AG20443 (cell line): ENCODE measurements at places on chromosomes 6 and 20.

DNA sequence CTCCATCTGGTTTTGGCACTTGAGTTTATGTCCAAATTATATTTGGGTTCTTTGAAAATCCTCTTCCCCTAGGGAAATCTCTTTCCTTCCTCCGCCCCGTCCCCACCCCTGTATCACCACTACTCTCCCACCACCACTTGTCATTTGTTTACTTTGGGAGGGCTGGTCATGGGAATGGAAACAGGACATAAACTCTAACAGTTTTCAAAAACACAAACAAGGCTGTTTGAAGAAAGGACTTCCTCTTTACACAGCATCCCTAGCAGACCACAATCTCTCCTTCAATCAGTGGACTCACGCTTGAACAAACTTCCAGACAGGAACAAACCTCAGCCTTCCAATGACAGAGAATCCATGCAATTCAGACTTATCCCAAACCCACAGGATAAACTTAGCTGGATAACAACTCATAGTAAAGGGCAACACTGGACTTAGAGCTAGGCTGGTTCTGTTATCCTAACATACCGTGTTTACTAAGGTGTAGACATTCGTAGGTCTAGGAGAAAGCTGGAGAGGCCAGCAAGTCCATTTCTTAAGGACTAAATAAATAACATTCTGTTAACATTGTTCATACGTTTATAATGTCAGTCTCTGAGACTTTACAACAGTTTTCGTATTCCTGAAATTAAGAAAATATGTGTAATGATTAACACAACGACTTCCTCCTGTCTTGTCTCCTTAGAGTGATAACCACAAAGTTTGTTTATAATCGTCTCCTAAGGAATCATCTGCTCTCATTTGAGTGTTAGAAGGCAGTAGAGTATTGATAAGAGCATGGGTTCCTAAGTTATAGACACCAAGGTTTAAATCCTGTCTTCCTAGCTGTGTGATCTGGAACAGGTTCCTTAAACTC, 44.1 kb upstream of the CTAGE9 start:
- DNase-seq = no peak

GRCh38 chr6:33634946-33635345, 13.8 kb downstream of the ITPR3 start:
- DNase-seq = no peak

GRCh38 chr6:30543821-30544220, 12.5 kb downstream of the GNL1 start:
- DNase-seq = no peak

DNA sequence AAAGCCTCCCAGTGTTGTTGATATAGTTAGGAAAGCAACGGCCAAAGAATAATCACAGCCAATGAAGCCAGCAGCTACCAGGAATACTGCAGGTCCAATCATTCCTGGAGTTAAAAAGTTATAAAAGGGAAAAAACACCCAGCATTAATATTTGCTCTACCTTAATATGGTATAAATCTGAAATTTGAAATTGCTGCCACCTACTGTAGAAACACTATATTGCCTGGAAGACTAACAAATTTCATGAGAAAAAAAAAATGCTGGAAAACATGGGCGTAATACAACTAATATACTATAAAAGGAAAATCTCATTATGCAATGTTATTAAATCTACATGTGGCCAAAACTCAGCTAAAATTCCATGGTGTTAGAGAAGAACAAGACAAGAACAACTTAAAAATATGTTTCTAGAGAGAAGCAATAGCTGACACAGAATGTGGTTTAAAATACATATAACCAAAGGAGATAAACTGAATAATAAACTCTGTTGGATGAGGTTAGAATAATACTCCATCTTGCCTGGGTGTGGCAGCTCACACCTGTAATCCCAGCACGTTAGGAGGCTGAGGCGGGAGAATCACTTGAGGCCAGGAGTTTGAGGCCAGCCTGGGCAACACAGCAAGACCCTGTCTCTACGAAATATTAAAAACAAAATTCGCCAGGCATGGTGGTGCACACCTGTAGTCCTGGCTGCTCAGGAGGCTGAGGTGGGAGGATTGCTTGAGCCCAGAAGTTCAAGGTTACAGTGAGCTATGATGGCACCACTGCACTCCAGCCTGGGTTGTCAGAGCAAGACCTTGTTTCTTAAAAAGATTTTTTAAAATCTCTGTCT, 43.1 kb downstream of the SLC17A5 start:
- DNase-seq = peak; percentile 50

- no peak for DNase-seq
Observed at GRCh38 chr20:35838205-35838604, 66.4 kb downstream of the PHF20 start.

DNA sequence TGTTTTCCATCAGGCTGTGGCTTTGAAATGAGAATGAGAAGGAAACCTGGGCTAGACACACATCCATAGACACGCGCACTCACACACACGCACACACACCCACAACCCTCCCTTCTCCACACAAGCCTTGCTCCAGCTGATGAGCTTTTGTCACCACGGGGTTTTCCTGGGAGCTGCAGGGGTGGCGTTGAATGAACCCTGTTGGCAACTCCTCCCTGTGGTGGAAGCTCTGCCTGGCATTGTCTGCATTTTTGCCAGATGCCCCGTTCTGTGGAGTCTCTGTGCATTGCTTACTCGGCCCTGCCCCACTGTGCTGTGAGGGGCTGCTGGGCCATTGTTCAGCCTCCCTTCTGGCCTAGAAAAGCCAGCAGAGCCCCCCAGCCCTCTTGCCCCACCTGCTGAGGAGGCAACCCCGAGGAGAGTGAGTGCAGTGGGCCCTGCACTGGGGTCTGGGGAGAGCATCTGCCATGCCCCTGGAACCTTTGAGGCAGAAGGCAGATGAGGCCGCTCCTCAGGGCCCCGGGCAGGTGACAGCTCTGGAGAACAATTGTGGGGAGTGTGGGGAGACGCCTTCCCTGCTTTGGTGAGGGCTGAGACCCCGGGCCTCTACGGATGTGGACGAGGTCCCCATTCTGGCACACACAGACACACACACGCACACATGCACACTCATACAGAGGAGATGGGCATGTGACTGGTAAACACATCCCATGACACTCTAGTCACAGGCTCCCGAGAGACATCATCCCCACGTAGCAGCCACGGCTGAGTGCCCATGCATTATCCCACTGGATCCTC, 9.9 kb downstream of the ADIG start:
- no peak for DNase-seq

DNA sequence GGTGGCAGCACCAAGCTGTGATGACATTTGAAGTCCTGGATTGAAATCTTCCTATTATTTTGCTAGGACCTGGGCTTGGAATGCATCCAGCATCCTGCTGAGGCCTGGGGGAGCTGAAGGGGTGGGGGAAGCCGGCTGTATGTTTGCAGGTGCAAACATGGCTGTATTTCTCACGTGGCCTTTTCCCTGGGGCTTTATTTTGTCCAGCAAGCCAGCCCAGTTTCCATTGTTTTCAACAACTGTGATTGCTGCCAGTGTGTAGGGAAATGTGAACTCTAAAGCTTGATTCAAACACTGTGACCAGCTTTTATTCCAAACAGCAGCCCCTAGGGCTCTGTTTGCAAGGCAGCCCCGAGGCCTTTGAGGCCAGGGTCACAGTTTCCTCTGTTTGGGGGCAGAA, 683.0 kb downstream of the DHX35 start:
- no peak for DNase-seq

DNA sequence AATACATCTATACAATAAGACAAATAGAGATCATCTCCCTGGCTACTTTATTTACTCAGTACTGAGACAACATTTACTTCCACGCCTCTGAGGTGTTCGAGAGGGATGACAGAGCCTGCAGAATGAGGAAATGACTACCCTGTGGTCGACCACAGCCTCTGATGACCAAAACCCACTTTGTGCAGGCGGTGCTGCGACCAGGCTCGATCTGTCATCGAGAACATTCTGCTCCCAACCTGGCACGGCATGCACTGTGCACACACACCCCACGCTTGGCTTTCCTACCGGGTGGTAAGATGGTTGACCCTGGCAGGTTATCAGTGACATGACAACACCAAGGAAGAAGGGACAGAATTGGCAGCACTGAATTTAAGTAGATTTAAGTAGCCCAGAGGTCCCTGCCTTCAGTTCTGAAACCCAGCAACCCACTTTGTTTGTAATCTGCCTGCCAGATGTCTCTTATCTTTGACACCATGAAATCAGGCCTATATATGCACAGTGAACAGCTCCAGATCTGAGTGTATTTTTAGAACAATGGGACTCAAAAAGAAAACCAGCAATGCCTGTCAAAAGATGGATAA, 42.6 kb downstream of the TTI1 start:
- peak; percentile 78 for DNase-seq

DNA sequence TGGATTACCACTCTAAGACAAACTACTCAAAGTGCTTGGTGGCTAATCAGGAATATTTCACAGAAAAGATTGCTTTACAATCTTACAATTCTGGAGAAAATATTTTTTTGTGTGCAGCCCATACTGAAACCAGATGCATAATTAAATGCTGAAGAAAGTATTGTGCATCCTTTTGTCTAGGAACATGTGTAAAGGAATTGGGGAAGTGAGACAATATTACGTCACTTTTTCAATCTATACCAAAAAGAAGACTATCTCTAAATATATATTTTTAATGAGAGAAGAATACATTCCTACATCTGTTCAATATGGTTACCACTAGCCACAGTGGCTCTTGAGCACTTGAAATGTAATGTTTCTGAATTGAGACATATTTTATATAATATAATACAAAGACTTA, 992.5 kb upstream of the ADGRB3 start:
- DNase-seq = no peak

GRCh38 chr6:57104336-57104735, 14.3 kb downstream of the ZNF451 start:
- DNase-seq = no peak

GRCh38 chr6:143125455-143125854, 64.8 kb downstream of the AIG1 start:
- DNase-seq = no peak

GRCh38 chr6:86153521-86153920, 510.8 kb upstream of the SYNCRIP start:
- no peak for DNase-seq

DNA sequence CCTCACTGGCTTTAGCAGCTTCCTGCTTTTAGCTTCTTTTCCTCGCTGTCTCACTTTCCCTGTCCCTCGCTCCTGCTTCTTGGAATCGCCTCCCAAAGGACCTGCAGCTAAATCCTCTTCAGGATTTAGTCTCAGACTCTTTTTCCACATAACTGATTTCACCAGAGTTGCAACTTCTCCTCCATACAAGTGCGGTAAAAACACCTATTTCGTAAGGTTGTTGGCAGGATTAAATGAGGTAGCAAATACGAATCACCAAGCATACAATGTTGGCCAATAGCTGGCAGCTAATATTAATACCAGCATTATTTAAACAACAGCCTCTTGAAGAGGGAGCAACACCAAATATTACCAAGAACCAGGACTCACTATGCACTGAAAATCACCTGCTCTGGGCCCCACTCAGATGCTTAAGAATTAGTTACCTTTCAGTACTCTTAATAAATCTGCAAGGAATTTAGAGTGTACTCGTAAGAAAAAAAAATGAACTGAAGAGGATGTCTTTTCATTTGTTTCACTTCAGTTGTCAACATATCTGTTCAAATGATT, 123.0 kb downstream of the DTNBP1 start:
- DNase-seq = no peak

- DNase-seq = peak; percentile 54
Observed at GRCh38 chr20:3935295-3935955, 46.2 kb downstream of the PANK2 start.

DNA sequence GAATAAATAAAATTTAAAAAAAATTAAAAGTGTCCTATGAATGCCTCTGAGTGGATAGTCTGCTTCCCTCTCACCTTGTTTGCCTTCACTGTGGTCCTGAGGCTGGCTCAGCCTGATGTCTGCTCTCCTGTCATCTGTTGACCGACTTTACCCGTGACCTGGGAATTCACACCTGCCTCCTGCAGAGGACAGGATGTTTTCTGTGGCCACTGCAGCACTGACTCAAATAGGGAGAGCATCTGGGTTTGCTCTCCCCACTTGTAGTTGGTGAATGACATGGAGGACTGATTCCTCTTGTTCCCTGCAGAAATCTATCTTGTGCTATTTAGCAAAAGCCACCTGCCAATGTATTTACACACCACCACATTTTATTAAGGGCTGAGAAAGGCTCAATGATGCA, 52.4 kb upstream of the ERVFRD-1 start:
- DNase-seq = no peak

DNA sequence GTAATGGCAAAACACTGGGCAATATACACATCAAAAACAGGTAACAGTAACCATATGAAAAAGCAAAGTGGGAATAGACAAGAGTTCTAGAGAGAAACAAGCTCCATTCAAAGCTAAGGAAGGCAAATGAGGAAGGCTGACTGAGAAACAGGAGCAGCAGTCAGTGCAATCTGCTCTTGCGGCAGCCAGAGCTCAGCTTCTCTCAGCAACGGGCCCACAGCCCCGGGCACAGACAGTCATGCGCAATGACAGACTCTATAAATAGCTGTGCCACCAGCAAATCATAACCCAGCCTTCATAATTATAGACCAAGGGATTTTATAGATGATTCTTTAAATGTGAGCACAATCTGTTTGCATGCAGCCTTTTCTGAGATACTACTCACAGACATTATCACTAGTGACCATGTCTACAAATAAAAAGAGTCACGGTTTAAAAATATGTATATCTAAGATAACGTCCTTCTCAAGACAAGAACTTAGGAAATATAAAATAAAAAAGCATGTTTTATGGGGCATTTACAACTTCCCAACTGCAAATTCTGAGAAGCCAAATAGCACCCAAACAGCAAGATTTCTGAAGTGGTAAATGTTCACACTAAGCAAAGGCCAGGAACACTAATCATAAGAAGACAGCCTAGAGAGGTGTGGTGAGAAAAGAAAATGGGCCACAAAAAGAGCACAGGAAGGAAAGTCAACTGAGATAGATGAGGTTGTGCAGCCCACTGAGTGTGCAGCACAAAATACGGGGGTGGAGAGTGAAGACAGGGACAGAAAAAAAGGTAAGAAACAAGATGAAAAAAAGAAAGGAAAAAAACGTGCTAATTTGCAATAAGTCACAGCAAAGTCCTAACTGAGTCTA, 39.9 kb upstream of the BEND6 start:
- DNase-seq = peak; percentile 50
